ENCODE measurements at places on chromosomes 1 and 21.

DNA sequence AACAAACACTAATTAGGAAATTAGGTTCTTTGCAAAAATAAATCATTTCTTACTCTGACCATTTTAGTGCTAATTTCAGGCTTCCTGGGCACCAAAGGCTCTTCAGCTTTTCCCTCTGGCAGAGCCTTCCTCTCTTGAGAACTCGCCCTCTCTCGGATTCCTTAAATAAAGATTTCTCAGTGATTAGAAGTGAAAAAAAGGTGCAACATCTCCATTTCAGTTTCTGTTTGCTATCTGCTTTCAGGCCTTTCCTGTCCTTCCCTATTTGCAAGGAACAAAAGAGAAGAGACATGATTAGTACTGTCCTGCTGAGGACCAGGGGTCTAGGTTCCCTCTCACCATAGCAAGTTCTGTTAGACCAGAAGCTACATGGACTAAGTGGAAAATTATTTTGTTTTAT is 27.8 kb upstream of the CACYBP start:
- no peak for DNase-seq

DNA sequence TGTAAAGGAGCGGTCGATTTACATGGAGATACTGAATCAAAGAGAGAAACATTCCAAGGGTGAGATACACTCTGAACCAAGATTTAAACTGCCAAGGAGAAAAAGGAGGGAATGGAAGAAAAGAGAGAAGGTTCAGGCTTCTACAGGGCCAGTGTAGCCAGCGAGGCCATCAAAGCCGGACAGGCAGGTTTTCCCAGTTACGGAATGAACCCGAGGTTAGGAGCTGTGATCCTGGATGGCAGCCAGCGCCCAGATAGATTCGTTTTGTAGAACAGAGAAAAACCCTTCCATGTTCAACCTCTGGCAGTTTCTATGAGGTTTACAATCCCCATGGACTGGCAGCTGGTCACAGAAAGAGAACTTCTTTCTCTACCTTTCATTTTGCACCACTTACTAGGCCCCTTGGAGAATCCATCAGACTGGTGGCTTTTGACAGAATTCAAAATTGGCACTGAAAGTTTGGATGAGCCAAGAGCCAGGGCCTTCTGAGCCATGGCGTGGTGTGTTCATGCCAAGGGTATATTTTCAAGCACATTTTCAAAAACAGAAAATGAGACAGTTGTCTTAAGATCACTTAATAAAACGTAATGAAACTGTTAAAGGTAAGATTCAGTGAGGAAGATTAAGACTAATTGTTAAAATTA is 171.5 kb downstream of the RUNX1 start:
- DNase-seq = no peak

DNA sequence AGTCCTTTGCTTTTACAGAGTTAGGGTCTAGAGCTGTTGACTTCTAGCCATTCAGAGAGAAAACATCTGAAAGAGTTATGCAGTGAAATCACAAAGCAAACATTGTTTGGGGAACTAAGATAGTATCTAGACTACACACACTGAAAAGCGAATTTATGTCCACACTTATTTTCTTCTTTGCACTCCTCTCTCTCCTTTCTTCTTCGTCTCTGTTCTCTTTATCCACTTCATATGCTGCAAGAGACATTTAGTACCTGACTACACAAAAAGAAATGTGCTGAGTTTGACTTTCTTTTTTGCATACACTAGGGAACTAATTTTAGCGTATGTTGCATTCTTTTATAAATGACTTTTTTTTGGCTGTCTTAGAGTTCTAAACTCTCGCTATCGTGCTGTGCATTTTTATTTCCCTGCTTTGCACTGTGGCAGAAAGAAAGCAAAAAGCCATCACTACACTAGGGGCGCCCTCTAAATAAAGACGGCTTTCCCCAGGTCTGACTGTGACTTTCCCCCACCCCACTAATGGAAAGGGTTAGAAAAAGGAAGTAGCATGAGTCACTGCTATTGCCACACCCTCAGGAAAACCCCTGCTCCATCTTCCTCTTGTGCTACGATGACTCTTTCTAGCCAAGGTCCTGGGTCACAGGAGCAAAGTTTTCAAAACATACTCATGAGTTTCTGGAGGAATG is 65.7 kb downstream of the MAP3K7CL start:
- DNase-seq = peak; percentile 83

DNA sequence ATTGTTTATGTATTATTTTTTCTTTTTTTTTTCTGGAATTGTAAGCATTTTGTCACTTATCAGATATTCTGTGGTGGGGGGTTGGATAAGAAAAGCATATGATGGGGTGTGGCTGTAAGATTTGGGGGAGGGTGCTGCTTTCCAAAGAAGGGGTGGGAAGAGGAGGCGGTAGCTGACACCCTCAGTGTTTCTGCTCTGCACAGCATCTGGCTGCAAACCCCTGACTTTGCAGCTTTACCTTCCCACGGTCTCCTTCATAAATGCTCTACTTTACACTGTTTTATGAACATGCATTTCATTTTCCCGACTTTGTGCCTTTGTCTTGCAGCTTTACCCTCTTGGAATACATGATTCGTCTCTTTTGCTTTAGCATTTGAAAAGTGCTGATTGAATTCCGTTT is 7.6 kb downstream of the FMN2 start:
- no peak for DNase-seq

DNA sequence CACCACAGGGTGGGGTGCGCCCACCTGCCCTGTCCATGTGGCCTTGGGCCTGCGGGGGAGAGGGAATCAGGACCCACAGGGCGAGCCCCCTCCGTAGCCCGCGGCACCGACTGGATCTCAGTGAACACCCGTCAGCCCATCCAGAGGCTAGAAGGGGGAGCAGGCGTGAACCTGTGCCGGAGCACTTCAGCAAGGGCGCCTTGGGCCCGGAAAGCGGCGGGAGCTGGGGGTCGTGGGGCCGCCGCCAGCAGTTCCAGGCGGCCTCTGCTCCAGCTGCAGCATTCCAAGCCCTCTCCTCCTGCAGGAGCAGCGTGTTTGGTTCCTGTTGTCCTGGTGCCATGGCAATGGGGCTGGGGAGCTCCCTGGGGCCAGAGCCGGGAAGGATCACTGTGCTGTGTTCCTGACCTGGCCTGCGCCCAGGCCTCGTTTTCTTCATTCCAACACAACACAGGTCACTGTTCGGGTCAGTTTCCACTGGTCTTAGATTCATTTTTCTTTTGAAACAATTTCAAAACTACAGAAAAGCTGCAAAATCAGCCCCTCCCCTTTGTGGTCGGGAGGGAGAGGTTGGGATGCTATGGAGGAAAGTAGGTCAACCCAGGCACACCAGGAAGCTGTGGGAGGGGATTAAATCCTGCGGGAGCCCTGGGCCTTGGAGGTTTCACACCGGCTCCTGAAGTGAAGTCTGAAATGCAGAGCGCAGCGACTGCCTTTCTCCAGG is 18.8 kb downstream of the SLX9 start:
- no peak for DNase-seq

DNA sequence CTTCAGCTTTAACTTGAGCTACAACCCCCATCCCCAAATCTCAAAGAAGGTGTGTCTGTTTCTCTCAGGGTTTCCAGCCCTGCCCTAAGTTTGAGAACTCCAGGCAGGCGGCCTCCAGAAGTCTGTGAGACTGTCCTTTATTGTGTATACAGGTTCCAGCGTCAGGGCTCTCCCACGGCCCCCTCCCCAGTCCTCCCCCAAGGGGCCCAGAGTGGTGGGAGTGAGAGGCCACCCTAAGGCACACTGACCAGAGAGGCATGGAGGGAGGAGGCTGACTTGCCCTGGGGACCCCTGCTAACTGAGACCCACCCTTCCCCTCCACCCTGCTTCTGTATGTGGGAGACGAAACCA is 4.0 kb downstream of the HSPB7 start:
- no peak for DNase-seq

- no peak for DNase-seq
Observed at GRCh38 chr1:26710811-26711210, 15.0 kb downstream of the ARID1A start.

DNA sequence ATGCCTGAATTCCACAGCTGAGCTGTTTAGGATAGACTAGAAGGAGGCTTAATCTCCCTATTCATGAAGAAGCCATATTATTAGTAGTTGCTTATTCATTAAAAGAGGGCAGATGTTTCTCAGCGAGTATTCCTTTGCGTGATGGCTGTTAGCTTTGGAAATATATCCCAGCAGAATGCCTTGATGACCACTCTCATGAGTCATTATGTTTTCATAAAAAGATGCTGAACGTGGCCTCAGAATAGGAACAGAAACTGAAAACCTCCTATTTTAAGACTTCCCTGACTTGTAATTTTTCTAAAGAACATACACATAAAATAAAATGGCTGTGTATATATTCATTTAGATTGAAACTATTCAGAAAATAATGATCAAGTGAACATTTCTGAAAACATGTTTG is 9.6 kb upstream of the PLA2G4A start:
- peak; percentile 22 for DNase-seq

GRCh38 chr1:3703786-3704371 is 48.4 kb upstream of the CCDC27 start:
- DNase-seq = no peak

Measured in MG63 (cell line).